Activated CD4-positive, CD25-positive, alpha-beta regulatory T cell treated with anti-CD3 and anti-CD28 coated beads, Interleukin-2, amount 50 U/mL, for 72 hours (primary cell): ENCODE measurements at places on chromosomes 4 and X.

GRCh38 chr4:8108991-8109390, 49.6 kb downstream of the ABLIM2 start:
- DNase-seq = no peak

DNA sequence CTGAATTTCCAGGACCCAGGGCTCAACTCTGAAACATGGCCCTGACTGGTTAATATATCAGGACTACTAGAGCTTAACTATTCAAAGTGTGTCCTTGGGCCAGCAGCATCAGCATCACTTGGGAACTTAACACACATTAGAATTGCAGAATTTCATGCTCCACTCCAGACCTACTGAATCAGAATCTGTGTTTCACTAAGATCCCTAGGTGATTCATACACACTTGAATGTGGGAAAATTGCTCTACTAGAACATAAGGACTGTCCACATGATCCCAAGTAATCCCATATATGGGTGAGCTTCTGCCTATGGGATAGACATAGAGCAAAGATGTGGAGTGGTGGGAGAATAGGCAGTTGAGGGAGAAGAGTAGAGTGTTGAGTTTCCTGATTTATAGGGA, 192.5 kb upstream of the CLNK start:
- DNase-seq = no peak

GRCh38 chrX:87005183-87005582, 512.4 kb upstream of the KLHL4 start:
- DNase-seq = no peak

GRCh38 chrX:2638279-2638678, 52.8 kb upstream of the CD99 start:
- DNase-seq = no peak

DNA sequence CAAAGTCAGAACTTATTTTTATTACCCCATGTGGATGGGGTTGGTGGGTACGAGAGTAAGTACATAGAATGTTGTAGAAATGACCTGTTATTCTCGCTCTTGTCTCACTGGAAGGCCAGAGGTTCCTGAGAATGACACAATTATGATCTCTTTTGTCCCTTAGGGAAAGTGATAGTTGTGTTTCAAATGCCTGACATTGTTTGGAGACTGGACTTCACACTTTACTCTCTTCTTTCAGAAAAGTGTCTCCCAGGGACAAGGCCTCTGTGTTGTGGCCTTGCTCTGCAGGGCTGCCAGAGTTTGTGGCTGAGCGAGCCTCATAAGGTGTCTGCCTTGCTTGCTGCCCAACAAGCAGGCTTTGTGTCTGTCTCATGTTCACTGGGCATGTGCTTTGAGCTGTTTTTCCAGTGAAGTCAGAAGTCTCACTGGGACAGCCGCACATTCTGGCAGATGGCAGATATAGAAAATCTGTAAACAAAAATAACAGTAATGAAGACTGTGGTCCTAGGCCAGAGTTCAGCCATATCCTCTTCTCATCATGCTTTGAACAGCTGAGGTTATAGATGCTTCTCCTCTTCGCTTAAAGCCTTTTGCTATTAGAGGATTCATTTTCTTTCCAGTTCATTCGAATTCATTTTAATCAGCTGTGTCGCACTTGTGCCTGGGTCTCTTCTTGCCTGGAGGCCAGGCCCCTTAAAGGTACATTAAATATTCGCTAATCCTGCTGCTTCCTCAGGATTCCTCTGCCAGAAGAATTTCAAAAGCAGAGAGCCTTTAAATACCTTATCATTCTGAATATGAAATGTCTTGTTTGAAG, 14.4 kb downstream of the PPEF1 start:
- no peak for DNase-seq

DNA sequence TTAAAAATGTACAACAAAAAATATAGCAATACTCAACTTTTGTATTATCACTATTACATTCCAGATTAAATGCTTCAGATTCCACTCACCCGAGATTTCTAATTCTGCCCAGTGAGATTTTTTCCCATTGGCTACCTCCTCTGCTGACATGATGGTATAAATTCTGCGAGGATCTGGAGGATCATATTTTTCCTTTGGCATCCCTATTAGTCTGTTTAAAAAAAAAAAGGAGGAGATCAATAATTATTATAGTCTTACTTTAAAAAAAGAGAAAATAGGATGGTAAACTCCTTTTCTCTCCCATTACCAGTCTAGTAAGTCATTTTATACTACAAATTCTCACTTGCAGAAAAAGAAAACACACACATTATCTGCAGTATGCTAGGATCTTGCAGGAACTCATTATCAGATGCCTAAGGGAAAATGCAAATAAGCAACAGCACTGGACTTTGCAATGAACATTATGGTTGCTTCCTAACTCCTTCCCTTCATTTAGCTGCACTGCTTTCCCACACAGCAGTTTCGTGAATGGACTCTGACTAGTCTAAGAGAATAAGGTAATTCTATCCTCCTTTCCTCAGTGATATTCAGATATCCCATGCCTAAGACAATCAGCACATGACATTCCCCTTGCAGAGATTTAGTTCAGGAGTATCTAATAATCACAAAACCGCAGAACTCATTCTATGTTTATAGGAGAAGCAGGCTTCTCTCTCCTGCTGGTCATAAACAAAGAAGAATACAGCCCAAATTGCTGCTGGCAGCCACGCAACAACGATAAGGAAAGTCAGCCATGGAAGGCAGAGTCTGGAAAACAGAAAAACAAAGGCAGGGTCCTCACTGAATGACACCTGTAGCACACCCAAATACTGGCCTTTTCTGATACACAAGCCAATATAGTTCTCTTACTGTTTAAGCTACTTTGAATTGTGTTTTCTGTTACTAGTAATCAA, 42.7 kb downstream of the CNOT6L start:
- DNase-seq = no peak

GRCh38 chr4:98528882-98529281, 129.5 kb downstream of the TSPAN5 start:
- DNase-seq = no peak

GRCh38 chr4:183591301-183591700, 67.7 kb downstream of the RWDD4 start:
- DNase-seq = no peak

- DNase-seq = no peak
Measured at GRCh38 chr4:152579107-152579764, 43.3 kb upstream of the FBXW7 start.

DNA sequence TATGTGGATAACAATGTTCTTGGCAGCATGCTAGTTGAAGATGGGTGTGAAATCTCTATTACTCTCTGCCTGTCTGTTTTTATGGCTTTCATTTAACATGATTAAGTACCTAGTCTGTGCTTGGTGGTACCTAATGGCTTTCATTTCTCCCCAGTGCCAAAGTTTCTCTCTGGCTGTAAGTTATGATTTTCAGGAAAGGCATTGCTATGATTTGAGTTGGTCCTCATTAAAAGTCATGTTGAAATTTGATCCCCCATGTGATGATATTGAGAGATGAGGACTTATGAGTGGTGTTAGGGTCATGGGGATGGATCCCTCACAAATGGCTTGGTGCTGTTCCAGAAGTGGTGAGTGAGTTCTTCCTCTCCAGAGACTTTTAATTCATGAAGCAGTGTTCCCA, 162.4 kb upstream of the IL15 start:
- DNase-seq = no peak

GRCh38 chr4:67122029-67122428, 423.3 kb downstream of the CENPC start:
- no peak for DNase-seq
